Dorsolateral prefrontal cortex (tissue), 122 donors: ENCODE measurements at places on chromosomes 16 and 17. TPM values are rescaled to one million over a fixed set of nuclear protein-coding genes. Genes with fewer than 3 reads are reported as not detected.

EPN3 gene
- total RNA-seq: 10.3 TPM

HOXB9 gene
- total RNA-seq: not detected

MAF gene
- total RNA-seq: 36.6 TPM

CPHXL2 gene
- total RNA-seq: not detected

KRT27 gene
- total RNA-seq: not detected

KRTAP4-5 gene
- not detected for total RNA-seq
